CD4-positive, alpha-beta T cell treated with Interleukin-15 for 1 hour (primary cell): ENCODE measurements at places on chromosomes 3 and 15.

DNA sequence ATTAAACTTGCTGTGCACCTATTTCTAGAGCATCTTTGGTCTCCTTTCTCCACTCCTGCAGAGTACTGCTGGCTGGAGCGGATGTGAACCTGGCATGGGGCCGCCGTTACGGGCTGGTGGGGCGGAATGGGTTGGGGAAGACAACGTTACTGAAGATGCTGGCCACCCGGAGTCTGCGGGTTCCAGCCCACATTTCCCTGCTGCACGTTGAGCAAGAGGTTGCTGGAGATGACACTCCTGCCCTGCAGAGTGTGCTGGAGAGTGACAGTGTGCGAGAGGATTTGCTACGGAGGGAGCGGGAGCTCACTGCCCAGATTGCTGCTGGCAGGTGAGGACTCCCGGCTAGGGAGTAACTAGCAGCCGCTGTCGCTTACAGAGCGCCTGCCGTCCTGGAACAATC, 2.1 kb downstream of the ABCF3 start:
- no peak for DNase-seq

DNA sequence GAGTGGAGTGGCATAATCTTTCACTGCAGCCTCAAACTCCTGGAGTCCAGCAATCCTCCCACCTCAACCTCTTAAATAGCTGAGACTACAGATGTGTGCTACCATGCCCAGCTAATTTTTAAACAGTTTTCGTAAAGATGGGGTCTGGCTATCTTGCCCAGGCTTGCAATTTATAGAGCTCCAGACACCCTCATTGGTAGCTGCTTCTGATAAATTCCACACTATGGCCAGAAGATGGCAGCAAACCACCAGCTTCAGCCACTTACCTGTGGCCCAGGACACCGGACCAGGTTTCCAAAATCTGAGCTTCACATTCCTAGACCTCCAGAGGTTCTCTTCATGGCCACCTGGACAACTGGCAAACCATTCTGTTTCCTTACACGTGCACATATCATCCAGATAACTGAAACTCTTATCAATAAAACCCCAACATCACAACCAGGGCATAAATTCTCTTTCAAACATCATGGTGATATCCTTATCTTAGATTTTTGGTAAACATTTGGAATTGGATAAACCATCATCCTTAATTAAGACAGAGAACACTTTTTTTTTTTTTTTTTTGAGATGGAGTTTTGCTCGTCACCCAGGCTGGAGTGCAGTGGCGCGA, 28.9 kb downstream of the FBXW12 start:
- peak; percentile 73 for DNase-seq

- no peak for DNase-seq
Observed at GRCh38 chr3:47288966-47289910, 6.5 kb downstream of the KLHL18 start.

- no peak for DNase-seq
Observed at GRCh38 chr3:156474560-156475389, 80.1 kb downstream of the SSR3 start.

DNA sequence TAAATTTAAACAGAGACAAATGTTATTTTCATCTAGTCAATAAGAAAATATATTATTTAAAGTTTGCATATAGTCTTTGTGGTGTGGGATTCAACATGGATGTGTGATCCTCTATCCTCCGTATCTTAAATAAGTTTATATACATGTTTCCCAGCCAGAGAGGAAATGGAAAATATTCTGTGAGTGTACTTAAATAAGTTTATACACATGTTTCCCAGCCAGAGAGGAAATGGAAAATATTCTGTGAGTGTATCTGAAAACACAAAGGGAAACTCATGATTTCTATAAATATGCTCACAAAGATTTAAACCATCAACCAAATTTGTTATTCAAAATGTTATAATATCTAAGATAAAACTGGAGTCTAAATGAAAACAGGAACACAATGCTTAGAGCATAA, 110.0 kb upstream of the MELTF start:
- DNase-seq = no peak

GRCh38 chr3:111803123-111803593, 55.9 kb upstream of the PHLDB2 start:
- no peak for DNase-seq

DNA sequence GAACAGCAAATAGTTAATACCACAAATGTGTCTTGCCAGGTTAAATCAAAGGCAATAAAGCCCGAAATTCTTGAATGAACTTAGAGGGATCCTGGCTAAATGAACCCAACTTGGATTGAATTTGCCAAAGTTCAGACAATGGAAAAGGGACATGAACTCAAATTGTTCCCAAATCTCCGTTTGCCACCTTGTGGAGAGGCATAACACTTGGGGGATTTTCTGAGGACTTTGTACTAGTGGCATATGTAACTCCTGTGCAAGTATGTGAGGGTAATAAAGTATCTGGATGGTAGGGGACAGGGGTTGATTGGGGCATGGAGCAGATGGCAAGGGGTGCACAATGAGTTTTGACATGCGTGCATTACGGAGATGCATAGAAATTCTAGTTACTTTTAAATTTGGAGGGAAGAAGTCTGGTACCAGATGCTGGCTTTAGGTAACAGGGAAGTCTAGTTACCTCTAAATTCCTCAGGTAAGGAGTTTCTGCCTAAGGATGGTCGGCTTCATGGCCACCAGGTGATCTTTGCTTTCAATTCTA, 1.2 kb upstream of the TCAIM start:
- no peak for DNase-seq

GRCh38 chr3:176914764-176915163, 282.5 kb downstream of the TBL1XR1 start:
- DNase-seq = no peak

GRCh38 chr3:187209491-187209890, 12.2 kb downstream of the RTP1 start:
- DNase-seq = no peak

- no peak for DNase-seq
Observed at GRCh38 chr3:95453242-95453641, 1361.2 kb upstream of the EPHA6 start.

DNA sequence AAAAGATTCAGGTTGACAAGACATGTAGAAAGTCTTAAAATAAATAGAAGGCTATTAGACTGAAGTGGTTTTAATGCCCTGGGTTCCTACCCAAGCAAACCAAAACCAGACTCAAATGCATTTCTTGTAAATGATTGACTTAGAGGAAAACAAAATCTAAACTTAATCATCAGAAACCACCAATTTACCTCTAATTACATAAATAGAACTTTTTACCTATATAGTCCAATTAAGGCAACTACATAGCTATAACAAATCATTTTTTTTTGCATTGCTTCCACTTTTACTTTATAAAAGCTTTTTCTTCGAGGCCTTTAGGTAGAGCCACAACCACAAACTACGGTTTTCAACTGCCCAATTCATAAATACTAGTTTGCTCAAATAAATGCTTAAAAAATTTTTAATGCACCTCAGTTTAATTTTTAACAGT, 231.3 kb upstream of the ARHGEF26 start:
- DNase-seq = no peak

DNA sequence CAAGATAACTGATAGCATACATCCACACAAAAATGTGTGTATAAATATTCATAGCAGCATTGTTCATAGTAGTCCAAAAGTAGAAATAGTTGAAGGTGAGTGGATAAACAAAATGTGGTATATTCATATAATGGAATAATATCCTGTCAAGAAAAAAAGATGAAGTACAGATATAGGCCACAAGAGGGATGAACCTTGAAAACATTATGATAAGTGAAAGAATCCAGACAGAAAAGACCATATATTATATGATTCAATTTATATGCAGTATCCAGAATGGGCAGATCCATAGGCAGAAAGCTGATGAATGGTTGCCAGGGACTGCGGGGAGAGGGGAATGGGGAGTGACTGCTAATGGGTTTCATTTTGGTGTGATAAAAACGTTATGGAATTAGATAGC, 54.3 kb upstream of the TNIK start:
- no peak for DNase-seq

DNA sequence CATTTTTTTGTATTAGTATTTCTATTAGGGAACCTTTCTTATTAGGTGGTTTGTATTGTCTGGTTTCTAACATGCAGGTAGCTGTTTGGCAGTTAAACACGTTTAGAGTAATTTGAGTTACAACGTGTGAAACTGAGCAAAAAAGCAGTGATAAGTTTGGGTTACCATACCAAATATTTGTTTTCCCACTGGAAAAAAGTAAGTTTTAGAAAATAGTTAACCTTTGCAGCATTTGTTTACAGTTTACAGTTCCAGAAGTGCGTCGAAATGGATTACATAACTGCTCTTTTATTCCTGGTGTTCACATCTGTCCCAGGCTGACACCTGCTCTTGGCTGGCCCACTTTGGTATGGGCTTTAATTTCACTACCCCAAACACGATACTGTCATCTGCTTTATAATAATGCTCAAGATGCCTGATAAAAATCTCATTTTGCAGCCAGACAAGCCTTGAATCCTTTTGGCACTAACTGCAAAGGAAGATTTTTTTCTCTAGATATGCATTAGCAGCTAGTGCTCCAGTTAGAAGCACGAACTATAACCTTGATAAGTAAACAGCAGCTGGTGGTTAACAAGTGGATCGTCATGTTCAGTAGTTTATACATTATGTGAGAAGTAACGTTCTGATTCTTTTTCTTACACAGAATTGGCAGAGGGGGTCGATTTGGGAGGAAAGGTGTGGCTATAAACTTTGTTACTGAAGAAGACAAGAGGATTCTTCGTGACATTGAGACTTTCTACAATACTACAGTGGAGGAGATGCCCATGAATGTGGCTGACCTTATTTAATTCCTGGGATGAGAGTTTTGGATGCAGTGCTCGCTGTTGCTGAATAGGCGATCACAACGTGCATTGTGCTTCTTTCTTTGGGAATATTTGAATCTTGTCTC, 5.3 kb downstream of the EIF4A2 start:
- no peak for DNase-seq
